ENCODE measurements at places on chromosomes 7 and 10.

- no peak for DNase-seq
Measured at GRCh38 chr7:78683566-78683965, 769.9 kb downstream of the MAGI2 start.

- DNase-seq: no peak
Measured at GRCh38 chr7:105191331-105191730, 177.3 kb downstream of the KMT2E start.

DNA sequence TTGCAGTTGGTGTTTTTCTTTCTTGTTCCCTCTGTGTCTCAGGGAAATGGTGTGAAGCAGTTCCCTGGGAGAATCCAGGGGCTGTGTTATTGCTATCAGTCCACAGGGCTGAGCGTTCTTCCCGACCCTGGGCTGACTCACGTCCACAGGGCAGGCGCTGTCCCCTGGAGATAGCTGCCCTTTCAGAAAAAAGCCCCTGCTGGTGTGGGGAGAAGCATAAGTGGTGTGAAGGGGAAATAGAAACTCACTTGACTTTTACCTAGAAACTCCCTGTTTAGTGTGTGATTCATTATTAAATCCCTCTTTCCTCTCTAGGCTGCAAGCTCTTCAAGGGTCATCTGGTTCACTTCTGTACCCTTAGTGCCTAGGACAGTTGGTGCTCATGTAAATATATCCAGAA, 63.3 kb upstream of the SMNDC1 start:
- DNase-seq: no peak

DNA sequence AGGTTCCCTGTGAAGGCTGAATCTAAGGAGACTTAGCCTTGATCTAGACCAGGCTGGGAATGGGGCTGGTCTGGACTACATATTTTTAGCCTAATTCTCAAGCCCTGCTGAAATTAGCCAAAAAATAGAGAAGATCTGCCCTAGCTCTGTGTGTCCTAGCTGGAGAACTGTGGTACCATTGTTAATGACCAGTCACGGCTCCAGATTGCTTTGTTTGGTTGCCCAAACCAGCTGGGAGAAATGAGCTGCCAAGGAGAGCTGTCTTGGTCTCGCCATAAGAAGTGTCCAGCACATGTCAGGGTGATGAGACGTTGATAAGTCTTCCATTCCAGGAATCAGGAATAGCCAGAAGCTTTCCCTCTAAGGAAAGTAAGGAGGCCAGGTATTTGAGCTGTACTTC, 20.7 kb downstream of the GBX1 start:
- DNase-seq: no peak

- DNase-seq: no peak
Measured at GRCh38 chr10:79946271-79947082, 2.4 kb downstream of the SFTPD start.

DNA sequence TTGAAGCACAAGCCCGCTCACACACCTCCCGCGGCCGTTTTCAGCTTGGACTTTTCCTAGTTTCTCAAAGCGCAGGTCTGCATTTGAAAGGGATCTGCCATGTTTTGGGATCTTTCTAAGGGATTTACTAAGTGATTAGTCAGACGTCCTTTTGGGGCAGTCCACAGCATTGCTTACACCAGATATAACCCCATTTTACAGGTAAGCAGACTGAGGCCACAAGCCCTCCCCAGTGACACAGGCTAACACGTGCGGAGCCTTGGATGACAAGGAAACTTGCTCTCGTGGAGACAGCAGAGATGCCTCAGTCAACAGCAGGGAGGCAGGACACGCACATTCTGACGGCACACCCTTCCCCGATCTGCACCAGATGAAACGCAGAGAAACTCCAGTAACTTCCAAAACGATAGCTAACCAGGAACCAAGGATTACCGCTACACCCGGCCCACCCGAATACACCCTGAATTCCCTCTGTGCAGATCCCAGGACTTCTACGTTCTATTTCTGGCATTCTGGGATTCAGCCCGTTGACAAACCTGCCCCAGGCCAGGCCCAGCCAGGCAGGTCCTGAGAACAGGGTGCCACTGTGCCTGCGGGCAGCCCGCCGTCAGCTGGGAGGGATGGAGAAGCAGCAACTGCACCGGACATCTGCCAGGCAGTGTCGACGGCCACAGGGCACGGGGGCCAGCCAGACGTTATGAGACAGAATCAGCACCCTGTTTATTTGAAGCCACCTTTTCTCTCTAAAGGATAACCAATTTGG, 27.9 kb downstream of the FOXL3 start:
- DNase-seq: no peak

DNA sequence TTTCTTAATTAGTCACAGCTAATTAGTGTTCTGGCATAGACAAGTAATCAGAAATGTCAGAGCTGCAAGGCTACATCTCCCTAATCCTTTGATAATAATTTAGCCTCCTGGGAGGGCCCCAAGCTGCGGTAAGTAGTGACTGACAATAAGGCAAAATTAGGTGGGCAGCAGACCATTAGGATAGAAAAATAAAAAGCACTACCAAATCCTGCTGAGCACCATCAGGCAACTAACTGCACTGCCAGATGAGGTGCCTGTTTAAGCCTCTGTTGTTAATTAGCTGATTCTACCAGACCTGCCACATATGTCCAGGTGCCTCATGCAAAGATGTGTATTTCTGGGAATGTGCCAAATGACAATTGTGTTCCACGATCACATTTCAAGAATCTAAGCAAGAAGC, 32.5 kb upstream of the FEZF1 start:
- no peak for DNase-seq

DNA sequence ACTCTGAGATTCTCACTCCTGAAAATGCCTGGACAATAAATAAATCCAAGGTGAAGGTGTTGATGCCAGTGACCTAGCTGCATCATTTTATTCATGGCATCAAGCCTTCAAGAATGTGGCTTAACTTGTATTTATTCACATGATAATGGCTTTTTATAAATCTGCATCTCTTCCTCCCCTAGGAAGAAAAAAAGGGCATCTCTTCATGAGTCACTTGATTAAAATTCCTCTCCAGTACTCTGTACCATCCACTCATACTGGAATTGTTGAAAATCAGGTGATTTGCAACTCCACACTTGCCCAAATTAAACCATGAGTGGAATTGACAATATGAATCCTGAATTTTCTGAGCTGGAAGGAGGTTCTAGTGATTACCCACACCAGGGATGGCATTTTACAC, 30.2 kb downstream of the PTPRE start:
- no peak for DNase-seq

GRCh38 chr10:103712146-103712545, 143.2 kb downstream of the SH3PXD2A start:
- no peak for DNase-seq

GRCh38 chr10:131239926-131240325, 71.6 kb downstream of the TCERG1L start:
- DNase-seq: no peak

DNA sequence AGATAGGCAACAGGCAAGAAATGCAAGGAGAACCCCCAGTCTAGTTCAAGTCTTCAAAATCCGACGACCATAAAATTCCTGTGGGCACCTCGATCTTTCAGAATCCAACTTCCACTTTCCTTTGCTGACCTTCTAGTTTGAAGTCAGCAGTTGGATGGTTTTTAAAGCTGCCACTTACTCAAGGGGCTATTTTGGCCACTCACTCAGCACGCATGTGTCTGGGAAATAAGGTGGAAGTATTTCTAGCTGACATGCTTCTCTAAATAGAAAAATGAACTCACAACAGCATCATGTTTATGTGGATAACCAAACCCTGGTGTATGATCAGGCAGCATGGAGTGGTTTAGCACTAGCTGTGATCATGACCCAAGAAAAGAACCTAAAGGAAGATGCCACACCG, at the start of gene NRAP:
Gene NRAP, minus strand, starts transcription at position 134 of the 400 bp plus-strand sequence. CDS start 159 bp downstream, outside the sequence.
- no peak for DNase-seq

DNA sequence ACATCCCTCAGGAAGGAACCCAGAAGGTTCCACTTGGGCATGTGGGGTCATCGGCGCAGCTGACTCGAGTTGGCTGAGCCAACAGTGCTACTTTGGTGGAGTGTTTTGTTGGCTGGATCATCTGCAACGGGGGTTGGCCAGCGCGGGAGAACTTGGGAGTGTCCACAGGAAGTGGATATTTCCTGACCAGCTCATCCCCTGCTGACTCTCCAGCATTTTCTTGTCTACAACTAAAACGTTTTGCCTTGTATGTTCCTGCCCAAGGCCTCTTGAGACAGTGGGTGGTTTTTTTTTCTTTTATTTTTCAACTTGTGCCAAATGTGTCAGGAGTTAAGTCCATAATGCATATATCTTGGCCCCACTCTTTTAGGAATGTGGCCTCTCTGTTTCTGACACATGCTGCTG, 208.6 kb downstream of the ZNF365 start:
- DNase-seq: no peak

DNA sequence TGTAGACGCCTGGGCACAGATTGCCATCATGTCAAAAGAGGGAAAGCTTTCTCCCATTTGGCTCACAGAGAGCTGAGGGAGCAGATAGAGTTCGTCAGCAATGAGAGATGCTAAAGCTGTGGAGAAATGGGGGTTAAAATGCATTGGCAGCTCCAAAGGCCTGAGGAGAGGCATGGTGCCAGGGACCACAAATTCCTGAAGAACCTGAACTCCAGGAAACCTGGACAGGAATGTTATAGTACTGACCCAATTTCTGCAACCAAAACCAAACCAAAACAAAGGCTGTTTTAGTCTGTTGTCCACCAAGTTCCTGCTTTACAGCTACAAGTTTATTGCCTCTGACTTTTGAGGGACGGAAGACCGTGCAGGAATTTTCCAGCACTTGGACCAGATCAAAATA, 575.7 kb downstream of the REEP3 start:
- no peak for DNase-seq
